Renal cortex interstitium (tissue), 15 donors: ENCODE measurements at places on chromosomes 4 and X. TPM values are rescaled to one million over a fixed set of nuclear protein-coding genes. Genes with fewer than 3 reads are reported as not detected.

The PRICKLE3 gene
- 7.1 TPM for polyA plus RNA-seq

The F9 gene
- polyA plus RNA-seq = not detected

The GPRIN3 gene
- 8.0 TPM for polyA plus RNA-seq

The CXorf65 gene
- polyA plus RNA-seq = not detected

The AFP gene
- polyA plus RNA-seq = 1,636 TPM

The MAOB gene
- 47.6 TPM for polyA plus RNA-seq

The TMEM154 gene
- 0.33 TPM for polyA plus RNA-seq

The ERAS gene
- 0.18 TPM for polyA plus RNA-seq

The YIPF7 gene
- polyA plus RNA-seq = 0.50 TPM

The GAGE2A gene
- not detected for polyA plus RNA-seq

The LINC00632 gene
- 9.1 TPM for polyA plus RNA-seq
